ENCODE measurements at places on chromosomes 5 and 9.

DNA sequence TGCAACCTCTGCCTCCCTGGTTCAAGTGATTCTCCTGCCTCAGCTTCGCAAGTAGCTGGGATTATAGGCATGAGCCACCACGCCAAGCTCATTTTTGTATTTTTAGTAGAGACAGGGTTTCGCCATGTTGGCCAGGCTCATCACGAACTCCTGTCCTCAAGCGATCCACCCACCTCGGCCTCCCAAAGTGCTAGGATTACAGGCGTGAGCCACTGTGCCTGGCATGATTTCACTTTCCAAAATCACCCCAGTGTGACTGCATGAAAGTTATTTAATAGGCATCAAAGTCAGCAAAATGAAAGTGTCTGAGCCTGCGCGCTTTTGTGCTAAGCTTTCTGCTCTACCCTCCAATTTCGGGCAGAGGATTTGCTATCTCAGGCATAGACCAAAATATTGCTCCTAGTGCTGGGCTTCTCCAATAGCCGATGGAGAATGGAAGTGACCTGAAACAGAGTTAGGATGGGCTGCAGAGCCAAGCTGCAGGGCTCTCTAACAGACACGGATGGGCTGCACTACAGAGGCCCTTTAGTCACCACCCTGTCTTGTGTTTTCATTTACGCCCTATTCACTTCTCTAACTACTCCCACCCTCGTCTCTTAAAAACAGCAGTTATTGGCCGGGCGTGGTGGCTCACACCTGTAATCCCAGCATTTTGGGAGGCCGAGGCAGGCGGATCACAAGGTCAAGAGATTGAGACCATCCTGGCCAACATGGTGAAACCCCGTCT, 44.3 kb downstream of the RETREG1 start:
- DNase-seq = no peak

- DNase-seq = no peak
Observed at GRCh38 chr5:83281176-83281575, 190.4 kb upstream of the VCAN start.

DNA sequence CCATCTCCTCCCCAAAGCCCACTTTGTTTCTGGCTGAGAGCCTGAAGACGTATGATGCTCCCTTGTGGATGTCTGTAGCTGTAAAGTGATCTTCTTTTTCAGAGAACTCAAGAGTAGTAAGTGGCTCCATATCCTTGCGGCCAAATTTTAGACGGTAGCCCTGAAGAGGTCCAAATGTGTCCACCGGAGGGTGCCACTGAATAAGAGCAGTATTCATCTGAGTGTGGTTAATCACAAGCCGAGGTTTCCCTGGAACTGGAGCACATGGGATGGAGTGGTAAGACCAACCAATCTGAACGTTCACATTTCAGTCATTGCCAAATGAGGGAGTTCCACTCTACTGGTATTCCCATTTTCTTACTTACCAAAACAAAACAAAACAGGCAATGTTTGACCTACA, 686.5 kb upstream of the DMAC1 start:
- no peak for DNase-seq

- DNase-seq = peak; percentile 29
Observed at GRCh38 chr9:34994260-34994899, 4.8 kb downstream of the DNAJB5 start.

DNA sequence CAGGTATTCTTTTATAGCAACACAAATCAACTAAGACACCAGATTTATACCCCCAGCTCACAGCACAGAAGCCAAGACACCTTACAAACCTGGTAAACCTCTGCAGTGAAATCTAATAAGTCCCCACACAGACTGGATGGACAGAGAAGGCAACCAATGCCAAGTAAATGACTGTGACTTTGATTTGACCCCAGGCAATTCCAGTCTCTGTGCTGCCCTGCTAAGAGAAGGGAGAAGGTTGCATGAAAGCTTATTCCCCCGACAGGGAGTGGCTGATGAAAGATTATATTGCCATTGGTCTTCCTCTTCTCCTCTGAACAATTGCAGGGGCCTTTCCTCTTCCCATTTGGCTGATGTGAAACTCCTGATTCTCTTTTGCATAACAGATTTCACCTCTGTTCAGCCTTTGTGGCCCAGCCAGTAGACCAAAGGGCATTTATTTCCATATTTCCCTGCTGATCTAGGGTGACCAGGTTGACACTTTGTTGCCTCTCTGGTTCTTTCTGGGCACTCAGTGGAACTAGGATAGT, 107.6 kb downstream of the ADRB2 start:
- no peak for DNase-seq

- DNase-seq = no peak
Observed at GRCh38 chr5:177994561-177995190, 1.4 kb downstream of the PROP1 start.

GRCh38 chr5:35815089-35815936, 41.4 kb upstream of the IL7R start:
- DNase-seq = no peak

DNA sequence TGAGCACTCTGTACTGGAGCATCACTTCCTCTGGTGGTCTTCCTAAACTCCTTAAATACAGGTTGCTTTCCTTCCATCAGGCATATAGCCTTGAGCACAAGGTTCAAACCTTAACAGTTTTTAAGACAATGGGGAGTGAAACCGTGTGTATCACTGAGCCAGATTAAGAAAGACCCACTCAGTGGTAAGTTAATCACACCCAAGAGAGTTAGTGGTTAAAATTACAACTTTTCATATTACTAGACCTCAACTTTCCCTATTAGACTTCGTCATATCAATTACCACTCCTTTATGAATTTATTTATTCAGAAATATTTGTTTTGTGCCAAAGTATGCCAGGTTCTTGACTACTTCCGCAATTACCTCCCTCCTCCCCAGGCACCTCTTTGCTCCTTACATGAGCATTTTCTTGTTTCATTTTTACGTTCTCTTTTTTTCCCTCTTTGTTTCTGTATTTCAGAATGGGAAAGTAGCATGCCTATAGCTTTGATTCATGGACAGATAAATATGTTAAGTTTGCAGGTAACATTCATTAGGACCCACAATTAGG, 351.0 kb downstream of the KIAA0825 start:
- no peak for DNase-seq

- peak; percentile 76 for DNase-seq
Observed at GRCh38 chr5:177478711-177479646, 5.5 kb upstream of the DBN1 start.

DNA sequence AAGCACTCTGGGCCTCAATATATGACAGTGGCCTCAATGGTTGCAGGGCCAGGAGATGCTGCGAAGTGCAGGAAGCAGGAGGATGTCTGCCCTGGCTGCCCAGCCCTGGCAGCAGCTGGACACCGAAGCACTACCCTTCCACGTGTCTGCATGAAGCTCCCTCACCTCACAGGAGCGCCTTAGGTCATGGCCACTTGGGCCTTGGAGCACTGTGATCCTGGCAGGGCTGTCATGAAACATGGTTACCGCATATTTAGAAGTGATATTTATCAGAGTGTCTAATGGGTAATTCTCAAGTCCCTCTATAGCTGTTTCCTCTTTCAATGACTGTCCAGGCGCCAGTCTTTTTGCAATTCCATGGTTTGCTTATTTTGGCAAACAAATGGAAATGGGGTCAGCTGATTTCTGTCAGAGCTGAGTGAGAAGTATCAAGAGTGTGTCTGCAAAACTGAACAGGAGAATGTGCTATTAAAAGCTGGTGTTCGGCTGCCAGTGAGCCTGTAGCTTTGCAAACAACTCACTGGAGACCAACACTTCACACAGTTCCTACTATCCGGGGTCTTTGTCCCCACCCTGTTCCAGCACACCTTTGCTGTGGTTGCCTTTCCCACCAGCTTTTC, 285.9 kb downstream of the KIF4B start:
- DNase-seq = no peak

- DNase-seq = no peak
Observed at GRCh38 chr5:108753877-108754276, 6.2 kb downstream of the FER start.

- DNase-seq = no peak
Observed at GRCh38 chr5:78756858-78757257, 108.3 kb upstream of the LHFPL2 start.

GRCh38 chr5:144481861-144482260, 311.2 kb downstream of the KCTD16 start:
- DNase-seq = no peak

DNA sequence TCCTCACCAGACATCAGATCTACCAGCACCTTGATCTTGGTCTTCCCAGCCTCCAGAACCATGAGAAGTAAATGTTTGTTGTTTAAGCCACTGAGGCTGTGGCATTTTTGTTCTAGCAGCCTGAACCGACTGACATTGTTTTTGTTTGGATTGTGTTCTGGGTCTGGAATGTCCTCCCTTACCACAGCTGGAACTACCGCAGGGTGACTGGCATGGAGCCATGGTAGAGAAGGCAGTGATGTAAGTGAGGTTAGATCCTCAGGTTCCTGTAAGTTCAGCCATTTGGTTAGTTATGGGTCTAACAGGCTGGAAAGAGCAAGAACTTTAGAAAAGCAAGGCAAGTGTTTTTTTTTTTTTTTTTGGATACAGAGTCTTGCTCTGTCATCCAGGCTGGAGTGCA, 209.3 kb downstream of the DAB2IP start:
- no peak for DNase-seq

GRCh38 chr5:313265-313664, 8.2 kb upstream of the AHRR start:
- DNase-seq = no peak

- no peak for DNase-seq
Observed at GRCh38 chr5:95892784-95893354, 68.8 kb downstream of the ELL2 start.

DNA sequence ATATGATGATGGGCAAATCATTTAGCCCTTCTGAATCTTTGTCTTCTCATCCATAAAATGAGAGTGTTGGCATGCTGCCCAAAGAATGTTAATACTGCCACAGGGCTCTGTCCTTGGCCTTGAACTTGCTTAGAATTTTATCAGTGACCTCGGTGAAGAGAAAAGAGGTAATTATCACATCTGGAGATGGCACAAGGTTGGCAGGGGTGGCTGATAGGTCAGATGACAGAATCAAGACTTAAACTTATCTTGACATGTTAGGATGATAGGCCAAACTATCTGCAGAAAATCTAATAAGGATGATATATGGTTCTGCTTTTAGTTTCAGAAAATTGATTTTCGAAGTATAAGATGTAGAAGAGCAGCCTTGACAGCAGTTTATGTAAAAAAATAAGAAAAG, 599.1 kb upstream of the CLINT1 start:
- no peak for DNase-seq

DNA sequence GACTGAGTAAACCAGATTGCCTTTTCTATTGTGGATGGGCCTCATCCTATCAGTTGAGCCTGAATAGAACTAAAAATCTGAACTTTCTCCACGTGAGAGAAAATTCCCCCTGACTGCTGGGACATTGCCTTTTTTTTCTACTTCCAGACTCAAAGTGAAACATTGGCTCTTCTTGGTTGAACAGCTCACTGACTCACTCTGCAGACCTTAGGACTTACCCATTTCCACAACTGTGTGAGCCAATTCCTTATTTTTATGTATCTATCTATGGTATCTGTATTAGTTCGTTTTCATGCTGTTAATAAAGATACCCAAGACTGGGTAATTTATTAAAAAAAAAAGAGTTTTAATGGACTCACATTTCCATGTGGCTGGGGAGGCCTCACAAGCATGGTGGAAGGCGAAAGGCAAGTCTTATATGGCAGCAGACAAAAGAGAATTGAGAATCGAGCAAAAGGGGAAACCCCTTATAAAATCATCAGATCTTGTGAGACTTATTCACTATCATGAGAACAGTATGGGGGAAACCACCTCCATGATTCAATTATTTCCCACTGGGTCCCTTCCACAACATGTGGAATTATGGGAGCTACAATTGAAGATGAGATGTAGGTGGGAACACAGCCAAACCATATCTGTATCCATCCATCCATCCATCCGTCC, 306.7 kb upstream of the SLC24A2 start:
- no peak for DNase-seq

DNA sequence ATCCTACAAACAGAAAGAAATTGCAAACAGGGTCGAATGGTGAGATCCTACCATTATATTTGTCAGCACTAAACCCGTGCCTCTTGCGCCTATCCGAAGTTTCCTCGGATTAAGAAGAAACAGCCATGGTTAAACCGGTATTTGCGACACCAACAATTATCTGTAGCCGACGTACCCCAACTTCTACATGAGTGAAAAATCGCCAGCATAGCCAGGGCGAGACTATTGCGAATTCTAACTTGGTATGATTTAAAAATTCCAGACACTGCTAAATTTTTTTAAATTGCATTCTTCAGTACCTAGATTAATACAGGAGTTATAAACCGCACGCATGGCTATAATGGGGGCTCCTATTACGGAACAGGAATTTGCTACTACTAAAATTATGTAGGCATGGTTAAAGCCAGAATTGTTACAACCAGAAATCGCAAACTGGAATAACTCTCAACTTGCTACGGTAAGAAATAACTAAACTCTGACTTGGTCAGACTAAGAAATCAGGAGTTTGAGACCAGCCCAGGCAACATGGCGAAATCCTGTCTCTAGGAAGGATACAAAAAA, 25.3 kb upstream of the ANXA2R start:
- DNase-seq = peak; percentile 56

- no peak for DNase-seq
Observed at GRCh38 chr9:101275769-101276250, 109.0 kb downstream of the BAAT start.
